ENCODE measurements at places on chromosomes 2 and 18.

DNA sequence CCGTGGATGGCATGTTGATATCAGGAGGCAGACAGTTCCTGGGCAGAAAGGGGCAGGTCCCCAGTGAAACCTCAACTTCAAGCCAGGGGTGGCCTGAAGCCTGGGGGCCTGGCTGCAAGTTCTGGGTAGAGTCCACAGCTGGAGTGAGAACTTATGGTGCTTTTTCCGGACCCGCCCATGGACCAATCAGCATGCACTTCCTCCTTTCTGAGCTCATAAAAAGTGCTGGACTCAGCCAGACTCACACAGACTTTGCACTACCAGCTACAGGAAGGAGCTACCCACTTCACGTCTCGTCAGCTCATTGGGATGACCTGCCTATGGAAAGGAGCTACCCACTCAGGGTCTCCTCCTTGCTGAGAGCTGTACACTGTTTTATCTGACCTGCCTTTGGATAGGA lies 183.1 kb upstream of the MC4R start:
- no peak for DNase-seq

- no peak for DNase-seq
Observed at GRCh38 chr2:240310645-240311044, 124.8 kb upstream of the GPC1 start.

DNA sequence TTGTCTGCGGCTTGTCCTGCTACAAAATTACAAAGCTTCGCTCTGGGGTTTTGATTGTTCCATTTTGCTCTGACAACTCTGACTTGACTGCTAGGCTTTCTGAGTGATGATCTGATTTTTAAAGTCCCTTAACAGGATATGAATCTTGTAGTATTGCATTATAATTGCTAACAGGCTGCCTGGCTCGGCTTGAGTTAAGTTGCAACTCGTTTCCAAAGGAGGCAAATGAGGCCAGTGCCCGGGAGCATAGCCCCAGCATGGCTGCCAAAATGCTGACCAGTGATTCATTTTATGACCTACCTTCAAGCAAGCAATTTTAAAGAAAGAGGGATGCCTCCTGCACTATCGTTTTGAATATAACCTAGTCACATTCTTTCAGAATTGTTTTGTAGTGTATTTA lies 135.4 kb downstream of the COL6A3 start:
- DNase-seq: no peak

DNA sequence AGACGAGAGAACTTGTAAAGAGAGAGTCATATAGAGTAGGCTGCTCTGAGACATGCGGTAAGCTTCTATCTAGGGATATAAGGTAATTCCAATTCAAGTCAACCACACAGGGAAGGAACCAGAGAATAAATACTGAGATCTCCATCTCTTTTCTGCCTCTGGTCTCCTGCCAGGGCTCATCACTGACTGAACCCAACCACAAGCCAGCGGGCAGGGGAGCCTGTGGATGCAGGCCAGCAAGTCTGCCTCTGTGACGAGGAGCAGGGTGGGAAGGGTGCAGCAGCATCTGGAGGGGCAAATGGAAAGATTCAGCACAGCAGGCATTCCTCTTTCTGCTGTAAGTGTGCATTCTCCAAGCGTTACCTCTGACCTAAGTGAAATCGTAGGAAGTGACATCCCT lies 82.2 kb downstream of the ICOS start:
- no peak for DNase-seq

Data from activated naive CD4-positive, alpha-beta T cell treated with anti-CD3 and anti-CD28 coated beads, Interleukin-2, amount 50 U/mL, for 72 hours (primary cell).